ENCODE measurements at places on chromosomes 11 and 22. TPM values are rescaled to one million over a fixed set of nuclear protein-coding genes. Genes with fewer than 3 reads are reported as not detected.

CST6 gene
- total RNA-seq: 15.3 TPM

- H3K27ac ChIP-seq: no peak overlapping the region
- no peaks in the 10 kb centered on the region for H3K27me3 ChIP-seq
- H3K4me3 ChIP-seq: peak overlapping the region; percentile 60
- DNase-seq: peak; percentile 59
- H3K36me3 ChIP-seq: no peaks in the 10 kb centered on the region
- H3K4me1 ChIP-seq: no peaks in the 10 kb centered on the region
Observed at GRCh38 chr22:41237707-41238569, 2.8 kb downstream of the CHADL start.

DNA sequence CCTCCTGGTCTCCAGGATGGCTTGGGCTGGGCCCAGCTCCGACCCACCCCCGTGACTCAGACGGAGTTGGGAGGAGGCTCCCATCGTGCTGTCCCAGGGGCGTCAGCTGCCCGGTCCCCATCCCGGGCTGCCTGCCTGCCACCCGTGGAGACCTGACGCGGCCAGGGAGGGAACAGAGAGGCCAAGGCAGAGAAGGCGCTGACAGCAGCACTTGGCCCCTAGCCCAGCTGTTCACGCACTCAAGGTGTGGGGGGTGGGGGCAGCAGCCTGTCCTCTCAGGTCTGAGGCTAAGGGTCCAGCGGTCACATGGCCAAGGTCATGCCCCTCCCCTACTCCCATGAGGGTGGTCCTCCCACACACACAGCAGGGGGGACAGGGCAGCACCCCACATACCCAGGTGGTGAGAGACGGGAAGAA, 48.6 kb downstream of the ELFN2 start:
- H3K27ac ChIP-seq: no peak overlapping the region
- peaks cover 9% of the 10 kb centered on the region for H3K27me3 ChIP-seq
- H3K36me3 ChIP-seq: no peaks in the 10 kb centered on the region

- no peaks in the 10 kb centered on the region for H3K4me1 ChIP-seq
- no peaks in the 10 kb centered on the region for H3K36me3 ChIP-seq
- H3K27me3 ChIP-seq: no peaks in the 10 kb centered on the region
- 0 out of 2 replicates have a peak overlapping the region, but pooled peaks have one; percentile 7 for H3K27ac ChIP-seq
- no peak overlapping the region for H3K4me3 ChIP-seq
Observed at GRCh38 chr22:36191106-36191836, 10.3 kb downstream of the APOL4 start.

SLC29A2 gene
- not detected for total RNA-seq

GRCh38 chr11:1703146-1703545, 6.2 kb downstream of the KRTAP5-6 start:
- no peaks in the 10 kb centered on the region for H3K36me3 ChIP-seq
- peaks cover 67% of the 10 kb centered on the region for H3K27me3 ChIP-seq
- H3K27ac ChIP-seq: no peak overlapping the region
- no peak for DNase-seq
- no peaks in the 10 kb centered on the region for H3K4me1 ChIP-seq
- no peak overlapping the region for H3K4me3 ChIP-seq

VWCE gene
- 0.76 TPM for total RNA-seq

GRCh38 chr11:22304337-22304961, 33.7 kb upstream of the SLC17A6 start:
- H3K4me1 ChIP-seq: no peaks in the 10 kb centered on the region
- H3K27me3 ChIP-seq: no peaks in the 10 kb centered on the region
- peak; percentile 57 for DNase-seq

EXT2 gene
- total RNA-seq: 127 TPM
